ENCODE measurements at places on chromosomes 13 and 19.

- no peak for DNase-seq
These were observed 3.0 kb downstream of the PTOV1 start for GRCh38 chr19:49853852-49854377.

GRCh38 chr13:87123987-87124784, 547.0 kb upstream of the SLITRK5 start:
- no peak for DNase-seq

DNA sequence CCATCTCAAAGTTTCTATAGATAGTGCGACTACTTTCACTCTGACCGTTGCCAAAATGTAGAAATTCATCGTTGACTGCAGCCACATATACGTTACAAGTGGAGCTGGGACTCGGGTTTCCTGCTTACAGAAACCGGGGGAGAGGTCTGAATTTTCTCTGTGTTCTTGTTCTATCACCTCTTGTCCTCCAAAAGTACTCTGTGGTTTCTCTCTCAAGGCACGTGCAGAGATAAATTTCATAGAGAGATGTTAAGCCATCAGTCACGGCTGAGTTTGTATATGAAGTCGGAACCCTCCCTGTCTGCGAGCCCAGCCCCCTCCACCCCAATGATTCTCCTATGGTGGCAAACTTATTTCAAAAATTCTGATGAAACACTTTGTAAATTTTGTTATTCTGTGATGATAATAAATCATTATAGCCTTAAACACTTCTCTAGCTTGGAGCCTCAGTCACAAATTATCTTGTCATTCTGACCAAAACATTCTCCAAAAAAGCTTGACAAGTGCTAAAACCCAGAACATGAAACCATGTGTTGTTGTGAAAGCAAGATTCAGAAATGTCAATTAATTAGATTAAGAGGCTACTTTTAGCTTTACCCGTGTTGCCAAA, 87.5 kb downstream of the TSHZ3 start:
- no peak for DNase-seq

GRCh38 chr13:30551189-30551588, 66.5 kb upstream of the USPL1 start:
- DNase-seq, result no peak

GRCh38 chr19:33208371-33208895, 14.3 kb downstream of the LRP3 start:
- no peak for DNase-seq

GRCh38 chr19:16537111-16537510, 5.1 kb downstream of the CHERP start:
- DNase-seq, result no peak

- no peak for DNase-seq
These were observed 84.8 kb downstream of the STOML3 start for GRCh38 chr13:38905861-38906260.

DNA sequence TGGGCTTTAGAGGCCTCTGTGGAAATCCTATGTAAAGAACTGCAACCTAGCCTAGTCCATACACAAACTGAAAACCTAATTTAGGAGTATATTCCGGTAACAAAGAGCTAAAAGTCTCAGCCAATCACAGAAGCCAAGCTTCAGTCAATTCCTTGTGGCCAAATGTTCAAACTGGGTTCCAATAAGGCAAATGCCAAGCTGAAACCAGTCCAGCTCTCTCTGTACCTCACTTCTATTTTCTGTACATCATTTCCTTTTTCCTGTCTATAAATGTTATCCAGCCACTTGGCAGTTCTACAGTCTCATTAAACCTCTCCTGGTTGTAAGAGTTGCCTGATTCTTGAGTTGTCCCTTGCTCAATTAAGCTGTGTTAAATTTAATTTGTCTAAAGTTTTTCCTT, 31.7 kb upstream of the UBL3 start:
- DNase-seq, result no peak

GRCh38 chr19:14497228-14497921, 1.4 kb upstream of the GIPC1 start:
- DNase-seq, result no peak

GRCh38 chr13:113860051-113860664, 3.7 kb downstream of the GAS6 start:
- no peak for DNase-seq

DNA sequence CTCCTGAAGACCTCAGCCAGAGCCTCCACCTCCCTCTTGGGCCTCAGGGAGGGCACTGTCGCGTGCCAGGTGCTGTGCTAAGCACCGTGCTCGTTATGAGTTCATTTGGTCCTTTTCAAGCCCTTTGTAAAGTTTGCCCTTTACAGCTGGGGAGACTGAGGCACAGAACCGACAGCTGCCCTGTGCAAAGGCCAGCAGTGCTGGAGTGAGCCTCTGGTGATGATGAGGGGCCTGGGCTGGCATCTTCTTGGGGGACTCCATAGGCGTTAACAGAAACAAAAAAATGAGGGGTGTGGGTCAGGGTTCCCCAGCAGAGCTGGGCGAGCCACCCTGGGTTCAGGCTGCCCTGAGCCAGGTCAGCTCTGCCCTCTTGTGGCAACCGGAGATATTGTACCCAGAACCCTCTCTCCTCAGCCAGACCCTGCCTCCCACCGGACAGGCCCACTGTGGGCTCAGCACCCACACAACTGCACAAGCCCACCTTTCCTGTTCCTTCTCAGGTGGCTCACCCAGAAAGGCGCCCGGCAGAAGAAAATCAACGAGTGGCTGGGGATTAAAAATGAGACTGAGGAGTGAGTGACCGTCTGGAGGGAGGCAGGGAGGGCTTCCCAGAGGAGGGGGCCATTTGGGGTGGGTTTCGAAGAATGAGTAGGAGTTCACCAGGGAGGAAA, 5.5 kb upstream of the IFI30 start:
- DNase-seq, result peak; percentile 27

DNA sequence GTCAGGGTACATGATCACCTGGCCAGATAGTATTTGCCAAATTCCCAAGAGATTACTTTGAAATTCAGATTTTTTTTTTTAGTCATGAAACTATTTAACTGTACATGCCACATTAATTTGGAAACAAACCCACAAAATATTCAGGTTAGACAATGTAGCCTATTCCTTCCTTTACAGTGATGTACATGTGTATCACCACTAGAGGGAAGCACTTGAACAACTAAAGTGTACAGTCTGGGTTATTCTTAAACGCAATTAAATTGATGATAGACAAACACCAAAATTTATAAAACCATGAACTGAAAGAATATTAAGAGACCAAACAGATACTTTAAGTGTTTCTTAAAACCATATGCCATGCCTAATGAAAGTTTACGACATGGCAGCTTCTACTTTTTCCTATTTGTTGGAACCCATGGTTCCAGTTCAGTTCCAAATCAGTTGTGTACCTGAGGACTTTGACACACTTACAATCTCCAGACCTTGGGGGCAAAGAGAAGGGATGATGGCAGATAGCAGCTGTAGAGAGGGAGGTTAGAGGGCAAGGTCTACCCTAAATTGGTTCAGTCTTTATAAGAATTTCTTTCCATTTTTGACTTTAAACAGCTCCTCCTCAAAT, 52.8 kb downstream of the TNFSF13B start:
- no peak for DNase-seq

GRCh38 chr19:43667126-43667875, 2.7 kb downstream of the PLAUR start:
- no peak for DNase-seq

GRCh38 chr13:51905787-51906186, 44.0 kb downstream of the CCDC70 start:
- no peak for DNase-seq

DNA sequence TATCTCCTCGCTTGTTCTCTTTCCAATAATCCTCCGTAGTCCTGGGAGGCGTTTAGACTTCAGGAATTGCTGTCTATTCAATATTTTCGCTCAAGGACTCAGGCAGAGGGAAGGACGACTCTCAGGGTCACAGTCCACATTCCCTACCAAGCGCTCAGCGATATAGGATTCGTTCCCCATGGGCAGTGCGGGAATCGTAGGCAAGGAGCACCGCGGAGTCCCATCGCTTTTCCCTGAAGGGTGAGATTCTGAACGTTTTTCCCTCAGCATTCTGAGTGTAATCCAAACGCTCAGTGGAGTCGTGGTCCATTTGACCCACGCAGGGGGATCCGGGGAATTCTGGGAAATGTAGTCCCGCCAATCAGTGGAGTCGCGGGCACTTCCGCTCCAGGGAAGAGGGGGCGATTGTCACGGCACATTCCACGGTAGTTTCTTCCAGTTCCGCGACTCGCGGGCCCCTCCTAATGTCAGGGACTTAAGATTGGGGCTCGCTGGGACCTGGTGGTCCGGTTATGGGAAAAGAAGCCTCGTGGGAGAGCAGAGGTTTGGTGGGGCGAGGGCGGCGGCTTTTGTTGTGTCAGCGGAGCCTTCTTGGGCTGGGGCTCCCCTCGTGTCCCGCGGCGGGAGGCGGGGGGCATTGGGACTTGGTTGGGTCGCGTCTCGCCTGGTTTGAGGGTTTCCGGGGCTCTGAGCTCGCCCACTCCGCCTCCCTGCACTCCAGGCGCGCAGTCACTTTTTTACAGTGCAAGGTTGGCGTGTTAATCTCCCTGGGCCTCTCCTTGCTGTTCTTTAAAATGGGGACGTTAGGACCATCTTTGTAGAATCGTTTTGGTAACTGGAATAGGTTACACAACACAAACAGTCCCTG, at the start of gene ZNF234:
Gene ZNF234 (plus strand): TSS at position 364 of the 868 bp plus-strand sequence. CDS start 3,079 bp downstream, outside the sequence.
- DNase-seq, result peak; percentile 14

DNA sequence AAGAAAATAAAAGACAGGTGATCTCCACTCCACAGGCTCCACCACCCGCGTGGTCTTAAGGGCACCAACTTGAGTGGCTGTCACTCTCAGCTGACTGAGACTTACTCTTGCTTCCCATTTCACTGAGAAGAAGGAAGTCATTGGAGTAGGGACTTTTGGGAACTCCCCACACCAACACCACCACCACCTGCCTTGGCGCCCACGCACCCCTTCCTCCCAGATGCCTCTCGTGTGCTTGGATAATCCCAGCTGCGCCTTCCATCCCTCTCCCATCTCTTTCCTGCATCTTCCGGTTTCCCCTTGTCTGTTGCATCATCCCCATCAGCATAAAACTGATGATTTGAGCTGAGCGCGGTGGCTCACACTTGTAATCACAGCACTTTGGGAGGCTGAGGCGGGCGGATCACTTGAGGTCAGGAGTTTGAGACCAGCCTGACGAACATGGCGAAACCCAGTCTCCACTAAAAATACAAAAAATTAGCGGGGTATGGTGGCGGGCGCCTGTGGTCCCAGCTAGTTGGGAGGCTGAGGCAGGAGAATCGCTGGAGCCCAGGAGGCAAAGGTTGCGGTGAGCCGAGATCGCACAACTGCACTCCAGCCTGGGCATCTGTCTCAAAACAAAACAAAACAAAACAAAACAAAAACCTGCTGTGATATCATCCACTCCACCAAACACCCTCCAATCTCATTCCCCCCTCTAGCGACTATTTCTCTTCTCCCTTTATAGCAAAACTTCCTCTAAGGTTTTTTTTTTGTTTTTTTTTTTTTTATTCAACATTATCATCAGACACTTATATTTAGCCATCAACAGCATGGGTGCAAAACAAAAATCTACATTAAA, 25.5 kb downstream of the AP2S1 start:
- DNase-seq, result no peak

GRCh38 chr13:98976941-98977340, 923 bp downstream of the DOCK9 start:
- no peak for DNase-seq

DNA sequence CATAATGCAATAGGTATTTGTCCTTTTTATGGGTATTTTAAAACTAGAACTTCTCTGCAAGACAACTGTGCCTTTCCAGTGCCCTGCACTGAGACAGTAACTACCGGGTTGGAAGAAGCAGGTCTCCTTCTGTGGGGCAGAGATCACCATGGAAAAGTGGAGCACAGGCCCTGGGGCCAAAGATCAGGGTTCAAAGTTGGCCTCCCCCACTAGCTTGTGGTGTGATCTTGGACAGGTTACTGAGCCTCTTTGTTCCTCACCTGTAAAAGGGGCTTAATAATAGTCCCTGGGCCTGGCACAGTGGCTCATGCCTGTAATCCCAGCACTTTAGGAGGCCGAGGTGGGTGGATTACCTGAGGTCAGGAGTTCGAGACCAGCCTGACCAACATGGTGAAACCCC, 68.3 kb downstream of the CEBPG start:
- DNase-seq, result no peak

DNA sequence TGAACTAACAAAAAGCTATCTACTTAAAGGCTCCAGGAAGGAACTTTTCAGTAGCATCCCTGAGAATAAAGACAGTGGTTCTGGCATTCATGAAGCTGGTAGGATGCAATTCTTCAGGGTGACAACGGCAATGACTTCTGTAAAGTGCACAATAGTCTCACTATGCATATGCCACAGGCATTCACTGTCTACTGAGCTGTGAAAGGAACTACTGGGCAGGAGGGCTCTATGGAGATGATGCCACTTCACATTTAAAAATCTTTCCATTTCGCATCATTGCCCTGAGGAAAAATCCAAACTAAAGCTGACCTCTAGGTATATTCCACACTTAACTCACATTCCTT, 2020.6 kb upstream of the PCDH20 start:
- no peak for DNase-seq

DNA sequence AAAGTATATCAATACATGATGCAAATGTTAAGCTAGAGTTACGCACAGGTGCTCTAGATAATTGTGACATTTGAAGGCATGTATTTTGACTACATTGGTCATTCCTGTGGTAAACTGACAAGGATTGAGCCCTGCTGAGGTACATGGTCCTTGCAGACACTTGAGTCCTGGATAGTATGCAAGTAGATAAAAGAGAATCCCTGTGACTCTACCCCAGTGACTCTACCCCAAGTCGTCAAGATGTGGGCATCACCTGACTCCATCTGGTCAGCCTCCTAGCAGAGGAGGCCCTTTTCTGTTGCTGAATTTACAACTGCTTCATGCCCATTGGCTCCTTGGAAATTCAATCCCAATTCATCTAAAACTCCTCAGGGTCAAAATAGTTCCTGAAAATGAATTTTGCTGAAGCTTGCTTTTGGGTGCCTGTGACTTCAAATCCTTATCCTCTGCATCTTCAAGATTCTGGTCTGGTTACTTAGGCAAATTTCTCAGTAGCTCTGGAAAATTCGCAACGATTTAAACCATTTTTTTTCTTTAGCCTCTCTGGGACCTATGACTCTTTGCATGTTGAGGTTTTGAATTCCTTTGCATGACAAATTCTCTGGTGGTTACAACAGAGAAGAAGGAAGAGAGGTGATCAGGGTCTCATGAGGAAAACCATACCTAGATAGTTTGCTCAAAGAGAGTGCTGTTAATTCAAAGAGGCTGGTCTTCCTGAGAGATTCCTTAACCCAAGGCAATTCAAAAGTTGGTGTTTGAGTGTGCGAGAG, 422.1 kb downstream of the FGF9 start:
- DNase-seq, result no peak

GRCh38 chr13:22690756-22691155, 490.0 kb upstream of the SGCG start:
- DNase-seq, result no peak

- DNase-seq, result no peak
These were observed 293.6 kb downstream of the OXGR1 start for GRCh38 chr13:96700657-96701056.

DNA sequence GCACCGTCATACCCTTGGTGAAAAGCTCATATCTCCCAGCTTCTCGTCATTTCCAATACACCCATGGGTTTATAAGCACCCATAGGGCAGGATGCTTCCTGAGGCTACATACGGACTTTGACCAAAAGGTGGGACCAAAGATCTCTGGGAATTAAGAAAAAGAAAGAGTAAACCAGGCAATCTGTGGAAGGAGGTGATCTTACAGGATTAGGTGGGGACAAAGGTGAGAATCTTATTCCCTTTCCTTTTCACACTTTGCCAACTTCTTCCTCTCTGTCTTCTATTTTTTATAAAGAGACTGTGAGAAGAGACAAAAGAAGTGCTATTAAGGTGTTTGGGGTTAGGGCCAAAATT, 172.0 kb downstream of the DLEU7 start:
- no peak for DNase-seq

- peak; percentile 73 for DNase-seq
These were observed at the start of gene ZNF317 for GRCh38 chr19:9140159-9140874. TSS of gene ZNF317 (plus strand) at chr19:9140397. CDS start at chr19:9156017, 15,620 bp downstream.
